Mucosa of descending colon (tissue), 3 donors: ENCODE measurements at places on chromosomes 13 and 19.
A peak's percentile ranks its signal among the peaks of the same experiment; 100 is the strongest.

DNA sequence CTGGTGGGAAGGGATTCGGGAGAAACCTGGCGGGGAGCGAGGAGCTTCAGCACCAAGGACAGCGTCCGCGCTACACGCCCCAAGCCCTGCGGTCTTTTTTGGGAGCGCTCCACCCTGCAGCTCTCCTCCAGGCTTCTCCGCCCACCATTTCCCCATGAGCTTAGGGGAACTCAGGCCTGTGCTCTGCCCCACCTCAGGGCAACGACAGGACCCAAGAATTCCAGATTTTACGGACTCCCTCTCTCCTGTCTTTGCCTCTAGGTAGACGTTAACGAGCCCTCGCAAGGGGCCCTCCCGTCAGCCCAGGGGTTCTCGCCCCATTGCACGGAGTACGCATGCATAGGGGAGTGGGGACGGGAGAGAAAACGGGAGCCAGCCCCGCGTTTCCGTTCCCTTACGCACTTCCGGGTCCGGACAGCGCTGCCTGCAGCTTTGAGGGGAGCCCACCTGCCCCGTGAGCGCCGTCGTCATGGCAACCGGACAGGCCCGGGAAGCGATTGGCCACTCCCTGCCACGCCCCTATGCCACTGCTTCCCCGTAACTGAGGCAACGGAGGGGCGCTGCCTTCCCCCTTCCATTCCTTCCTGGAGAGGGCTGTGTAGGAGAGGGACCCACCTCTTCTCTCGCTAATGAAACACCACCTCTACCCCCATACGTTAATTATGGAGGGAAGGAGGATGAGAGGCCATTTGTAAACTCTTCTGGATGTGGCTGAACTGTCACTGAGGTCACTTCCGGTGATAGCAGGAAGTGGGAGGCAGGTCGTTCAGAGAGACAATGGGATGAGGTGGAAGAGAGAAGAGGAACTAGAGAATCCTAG lies 20.8 kb downstream of the NOVA2 start:
- DNase-seq: peak; percentile 60

- no peak for DNase-seq
Measured at GRCh38 chr13:49367640-49368422, 76.0 kb downstream of the CAB39L start.

DNA sequence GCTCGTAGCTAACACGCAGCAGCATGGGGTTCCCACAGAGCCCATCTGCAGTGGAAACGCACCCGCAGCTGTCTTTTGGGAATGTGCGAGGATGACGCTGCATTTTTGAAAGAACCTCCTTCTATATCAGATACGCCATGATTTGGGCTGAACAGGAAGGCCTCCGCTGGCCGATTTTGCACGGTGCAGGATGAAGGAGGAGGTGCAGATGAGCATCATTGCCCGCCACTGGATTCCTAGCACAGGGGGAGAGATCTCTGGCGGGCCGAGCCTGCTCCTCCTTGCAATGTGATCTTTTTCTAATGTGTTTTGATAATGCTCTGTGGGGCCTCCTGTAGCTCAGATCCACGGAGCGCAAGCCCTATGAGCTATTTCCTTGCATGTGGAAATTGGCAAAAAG lies 55.5 kb downstream of the EFNB2 start:
- no peak for DNase-seq

GRCh38 chr13:84812789-84813188 lies 930.5 kb upstream of the SLITRK1 start:
- DNase-seq: no peak

DNA sequence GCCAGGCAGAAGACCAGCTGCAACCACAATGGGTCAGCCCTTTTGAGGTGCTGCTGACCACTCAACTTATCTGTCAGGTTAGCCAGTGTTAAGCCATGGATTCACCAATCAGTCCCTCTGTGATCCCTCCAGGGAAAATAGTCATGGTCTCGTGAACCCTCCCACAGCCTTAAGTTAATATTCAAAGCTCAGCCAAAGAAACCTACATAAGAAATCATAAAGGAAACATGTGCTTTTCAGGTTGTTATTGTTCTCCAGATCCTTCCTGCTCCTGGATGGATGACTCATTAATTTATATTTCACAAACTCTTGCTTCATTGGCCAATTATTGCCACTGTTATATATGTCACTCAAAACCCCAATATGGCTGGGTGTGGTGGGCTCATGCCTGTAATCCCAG lies 161.9 kb downstream of the B3GLCT start:
- DNase-seq: no peak

GRCh38 chr13:94178625-94179244 lies 300.7 kb downstream of the DCT start:
- DNase-seq: no peak

DNA sequence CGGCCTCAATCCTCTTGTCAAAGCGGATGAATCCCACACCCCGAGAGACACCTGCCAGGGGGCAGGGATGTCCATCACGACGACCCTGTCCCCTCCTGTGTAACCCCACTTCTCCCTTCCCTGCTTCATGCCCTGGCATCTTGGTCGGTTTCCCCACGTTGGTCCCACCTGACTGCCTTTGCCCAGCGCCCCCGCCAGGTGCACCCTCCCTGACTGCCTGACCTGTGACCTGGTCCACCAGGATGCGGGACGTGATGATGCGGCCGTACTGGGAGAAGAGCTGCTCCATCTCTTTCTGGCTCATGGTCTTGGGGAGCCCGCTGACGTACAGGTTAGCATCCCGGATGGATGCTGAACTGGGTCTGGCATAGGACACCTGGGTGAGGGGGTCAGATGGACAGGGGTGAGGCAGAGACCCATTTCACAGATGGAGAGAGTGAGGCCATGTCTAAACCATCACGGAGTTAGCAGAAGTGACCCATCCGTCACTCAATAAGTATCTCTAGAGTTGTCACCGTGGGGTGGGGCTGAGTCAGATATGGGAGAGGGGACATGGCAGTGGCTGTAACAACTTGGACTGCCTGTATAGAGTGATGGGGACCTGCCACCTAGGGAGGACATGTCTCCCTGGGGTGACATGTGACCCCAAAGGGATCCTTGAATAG lies 22.5 kb downstream of the ELAVL3 start:
- DNase-seq: no peak

GRCh38 chr13:52975969-52976368 lies 52.6 kb upstream of the OLFM4 start:
- DNase-seq: no peak

- no peak for DNase-seq
Measured at GRCh38 chr13:112260108-112261055, 115.8 kb upstream of the SPACA7 start.

GRCh38 chr13:46053162-46054012 lies 841 bp upstream of the ZC3H13 start:
- DNase-seq: no peak

DNA sequence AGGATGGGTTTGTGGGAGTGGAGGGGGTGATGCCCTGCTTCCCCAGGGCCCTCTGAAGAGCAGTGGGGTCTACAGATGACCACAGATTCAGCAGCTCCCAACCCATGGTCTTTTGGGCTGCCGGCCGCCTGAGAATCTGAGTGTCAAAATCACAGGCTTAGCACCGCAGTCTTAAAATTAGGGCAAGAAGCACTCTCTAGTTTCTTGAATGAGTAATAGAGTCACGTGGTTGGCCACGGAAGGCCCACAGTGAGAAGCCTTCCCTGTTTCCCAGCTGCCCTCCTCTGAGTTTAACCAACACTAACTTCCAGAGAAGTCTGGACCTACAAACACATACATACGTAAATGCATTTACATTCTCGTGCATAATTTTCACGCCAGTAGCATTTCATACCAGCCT lies 5.2 kb downstream of the PRMT1 start:
- no peak for DNase-seq

DNA sequence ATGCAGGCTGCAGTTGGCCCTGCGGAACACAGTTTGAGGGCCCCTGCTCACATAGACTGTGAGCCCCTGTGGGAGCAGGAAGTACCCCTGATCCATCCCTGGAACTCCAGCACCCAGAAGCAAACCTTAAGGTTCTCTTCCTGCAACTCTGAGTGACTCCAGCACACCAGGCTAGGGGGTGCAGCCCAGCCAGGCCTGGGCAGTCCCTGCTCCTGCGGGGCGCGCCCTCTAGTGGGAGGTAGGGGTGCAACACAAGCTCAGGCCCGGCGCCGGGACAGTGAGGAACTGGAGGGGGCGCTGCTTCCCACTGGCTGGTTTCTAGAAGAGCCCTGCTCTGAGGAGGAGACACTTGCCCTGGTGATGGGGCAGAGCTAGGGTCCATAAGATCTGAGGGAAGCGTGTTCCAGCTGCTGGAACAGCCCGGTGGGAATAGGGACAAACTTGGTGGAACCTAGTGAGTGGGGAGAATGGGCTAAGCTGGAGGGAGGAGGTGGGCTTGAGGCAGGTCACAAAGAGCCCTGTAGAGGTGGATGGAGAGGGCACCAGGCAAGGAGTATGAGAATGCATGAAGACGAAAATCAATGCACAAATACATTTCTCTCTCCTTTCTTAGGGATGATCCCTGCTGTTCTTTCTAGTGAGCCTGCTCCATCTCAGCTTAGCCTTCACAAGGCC lies 5.0 kb downstream of the ZSCAN5A start:
- peak; percentile 62 for DNase-seq

DNA sequence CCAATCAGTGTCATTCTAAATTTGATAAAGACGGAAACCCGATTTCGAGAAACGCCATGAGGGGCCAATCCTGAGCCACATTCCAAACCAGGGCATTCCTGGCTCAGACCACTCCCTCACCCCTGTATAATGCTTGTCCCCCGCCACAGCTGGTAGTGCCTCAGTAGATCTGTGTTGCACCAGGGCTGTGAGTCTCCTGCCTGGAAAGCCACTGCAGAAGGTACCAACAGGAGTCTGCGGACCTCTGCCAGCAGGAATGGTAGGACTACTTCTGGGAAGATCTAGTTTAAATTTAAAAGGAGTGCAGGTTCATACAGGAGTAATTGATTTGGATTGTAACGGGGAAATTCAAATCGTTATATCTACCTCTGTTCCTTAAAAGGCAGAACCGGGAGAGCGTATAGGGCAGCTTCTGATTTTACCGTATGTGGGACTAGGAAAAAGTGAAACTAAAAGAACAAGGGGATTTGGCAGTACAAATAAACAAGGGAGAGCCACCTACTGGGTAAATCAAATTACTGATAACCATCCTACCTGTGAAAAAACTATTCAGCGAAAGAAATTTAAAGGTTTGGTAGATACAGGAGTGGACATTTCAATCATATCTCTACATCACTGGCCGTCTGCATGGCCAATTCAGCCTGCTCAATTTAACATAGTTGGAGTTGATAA lies 20.8 kb upstream of the ZNF266 start:
- DNase-seq: no peak

- DNase-seq: no peak
Measured at GRCh38 chr19:48006762-48007161, 12.3 kb downstream of the ELSPBP1 start.

DNA sequence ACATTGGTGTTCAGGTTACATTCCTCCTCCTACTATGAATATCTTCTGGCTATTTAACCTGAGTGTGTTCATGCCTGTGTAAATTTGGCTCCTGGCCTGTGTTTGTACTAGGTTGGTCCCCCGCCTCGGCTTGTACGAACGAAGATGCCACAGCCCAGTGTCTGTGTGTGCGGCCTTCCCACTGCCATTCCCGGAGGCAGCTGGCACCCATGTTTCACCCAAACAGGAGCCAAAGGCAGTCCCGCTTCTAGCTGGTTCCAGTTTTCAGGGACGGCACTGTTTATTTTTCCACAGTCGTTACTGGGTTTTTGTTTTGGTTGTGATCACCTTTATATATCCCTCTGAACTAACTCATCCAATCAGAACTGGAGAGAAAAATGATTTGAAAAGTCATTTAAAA lies 102.5 kb upstream of the ZNF536 start:
- DNase-seq: no peak

DNA sequence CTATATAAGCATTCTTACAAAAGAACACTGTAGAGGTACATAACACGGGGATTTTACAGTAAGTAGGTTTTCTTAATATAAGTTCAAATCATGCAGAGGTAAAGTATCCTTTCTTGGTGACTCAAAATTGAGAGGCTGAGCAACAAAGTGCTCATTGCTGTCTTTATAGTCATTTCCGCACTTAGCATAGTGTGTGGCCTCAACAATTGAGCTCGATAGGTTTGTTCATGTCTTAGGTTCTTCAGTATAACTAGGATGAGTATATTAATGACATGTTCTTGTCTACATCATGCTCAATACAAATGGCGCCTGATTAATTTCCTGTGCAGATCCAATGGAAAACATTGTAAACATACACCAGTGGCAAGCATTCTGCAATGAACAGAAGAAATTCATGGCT lies 1.4 kb downstream of the WDFY2 start:
- DNase-seq: no peak

DNA sequence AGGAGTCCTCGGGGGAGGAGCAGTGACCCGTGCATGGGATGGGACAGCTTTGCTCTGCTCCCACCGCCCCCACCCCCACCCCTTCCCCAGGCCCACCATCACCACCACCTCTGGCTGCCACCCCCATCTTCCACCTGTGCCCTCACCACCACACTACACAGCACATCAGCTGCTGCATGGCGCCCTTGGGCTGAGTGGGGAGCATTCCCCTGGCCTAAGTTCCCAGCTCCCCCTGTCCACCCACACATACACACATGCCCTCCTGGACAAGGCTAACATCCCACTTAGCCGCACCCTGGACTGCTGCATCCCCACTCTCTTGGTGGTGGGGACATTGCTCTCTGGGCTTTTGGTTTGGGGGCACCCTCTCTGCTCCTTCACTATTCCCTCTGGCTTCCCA lies 46.2 kb upstream of the SGCG start:
- DNase-seq: no peak

DNA sequence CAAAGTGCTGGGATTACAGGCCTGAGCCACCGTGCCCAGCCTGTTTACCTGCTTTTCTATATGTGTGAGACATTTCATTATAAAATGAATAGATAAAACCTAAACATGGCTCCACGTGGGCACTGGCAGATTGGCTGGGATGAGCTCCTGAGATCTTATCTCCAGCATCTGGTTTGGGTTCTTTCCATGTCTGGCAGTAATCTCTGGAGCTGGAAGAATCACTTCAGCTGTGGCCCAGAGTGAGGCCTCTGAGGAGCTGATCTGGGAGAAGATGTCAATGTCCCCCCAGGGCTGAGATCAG lies 5.5 kb upstream of the SULT2A1 start:
- DNase-seq: no peak

GRCh38 chr19:3012621-3013262 lies 16.3 kb downstream of the TLE2 start:
- no peak for DNase-seq

GRCh38 chr13:112586334-112586960 lies 1.5 kb downstream of the TUBGCP3 start:
- no peak for DNase-seq
